ENCODE measurements at places on chromosomes 3 and 15.

DNA sequence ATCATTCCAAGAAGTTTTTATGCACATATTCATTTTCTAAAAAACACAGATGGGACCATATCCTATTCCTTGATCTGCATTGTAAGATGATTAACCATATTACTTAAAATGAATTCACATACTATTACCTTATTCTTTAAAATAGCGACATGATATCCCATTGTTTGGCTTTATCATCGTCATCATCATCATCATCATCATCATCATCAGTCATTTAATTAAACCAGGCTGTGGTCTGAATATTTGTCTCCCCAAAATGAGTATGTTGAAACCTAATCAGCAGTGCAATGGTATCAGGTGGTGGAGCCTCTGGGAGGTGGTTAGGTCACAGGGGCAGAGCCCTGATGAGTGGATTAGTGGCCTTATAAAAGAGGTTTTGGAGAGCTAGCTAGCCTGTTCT, 4.4 kb downstream of the TRAK1 start:
- DNase-seq = no peak

- DNase-seq = peak; percentile 75
Measured at GRCh38 chr15:77506311-77507142, 85.8 kb downstream of the HMG20A start.

DNA sequence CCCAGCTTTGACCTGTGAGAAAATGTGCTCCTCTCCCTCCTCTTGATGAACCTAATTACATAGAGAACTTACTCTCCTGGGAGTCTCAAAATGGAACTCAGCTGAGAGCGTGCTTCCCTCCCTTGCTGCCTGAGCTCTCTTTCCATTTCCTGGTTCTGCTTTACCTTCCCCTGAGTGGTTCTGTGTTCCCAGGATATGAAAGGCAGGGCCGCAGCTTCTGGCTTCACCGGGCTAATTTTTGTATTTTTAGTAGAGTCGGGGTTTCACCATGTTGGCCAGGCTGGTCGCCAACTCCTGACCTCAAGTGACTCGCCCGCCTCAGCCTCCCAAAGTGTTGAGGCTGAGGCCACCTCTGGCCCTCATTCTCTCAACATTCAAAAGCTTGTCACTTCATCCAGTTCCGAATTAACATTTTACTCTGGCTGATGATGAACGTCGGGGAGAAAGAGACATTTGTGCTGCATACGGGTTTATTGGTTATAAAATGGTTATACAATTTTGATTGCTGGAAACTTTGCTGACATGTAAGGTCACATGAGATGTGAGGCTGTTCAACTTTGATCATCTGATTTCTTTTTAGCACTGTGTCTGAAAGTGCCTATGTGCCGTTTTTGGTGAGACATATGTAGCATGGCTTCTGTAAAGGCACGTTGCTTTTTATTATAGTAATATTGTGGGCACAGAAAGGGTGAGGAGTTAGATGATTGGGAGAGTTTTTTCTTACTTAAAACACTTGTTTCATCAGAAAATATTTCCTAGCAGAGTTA, 6.6 kb downstream of the PLS1 start:
- no peak for DNase-seq

GRCh38 chr3:125189378-125190165, 23.0 kb downstream of the SLC12A8 start:
- no peak for DNase-seq

- no peak for DNase-seq
Measured at GRCh38 chr3:87798567-87798947, 260.2 kb downstream of the CGGBP1 start.

GRCh38 chr3:109784852-109785631, 447.7 kb upstream of the DPPA4 start:
- no peak for DNase-seq

DNA sequence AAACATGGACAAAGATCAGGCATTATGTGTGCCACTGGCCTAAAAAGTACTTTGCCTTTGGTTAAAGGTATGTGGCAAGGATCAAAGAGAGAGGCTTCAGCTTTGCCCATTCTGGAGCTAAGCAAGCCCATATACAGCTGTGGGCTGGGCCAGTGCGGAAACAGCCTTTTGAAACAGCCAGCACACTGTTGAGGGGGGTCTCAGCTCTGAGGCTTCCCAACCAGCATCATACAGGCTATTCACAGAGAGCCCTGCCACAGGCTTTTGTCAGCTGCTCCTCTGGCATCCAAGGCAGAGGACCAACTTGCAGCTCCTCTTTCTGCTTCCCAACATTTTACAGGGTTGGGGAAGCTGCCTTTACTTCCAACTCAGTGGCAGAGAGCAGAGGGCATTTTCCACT, 63.2 kb upstream of the FOXB1 start:
- DNase-seq = no peak

- no peak for DNase-seq
Measured at GRCh38 chr15:66364944-66365528, 8.6 kb upstream of the TIPIN start.

GRCh38 chr3:141913150-141913811, 36.8 kb downstream of the ATP1B3 start:
- DNase-seq = peak; percentile 44

DNA sequence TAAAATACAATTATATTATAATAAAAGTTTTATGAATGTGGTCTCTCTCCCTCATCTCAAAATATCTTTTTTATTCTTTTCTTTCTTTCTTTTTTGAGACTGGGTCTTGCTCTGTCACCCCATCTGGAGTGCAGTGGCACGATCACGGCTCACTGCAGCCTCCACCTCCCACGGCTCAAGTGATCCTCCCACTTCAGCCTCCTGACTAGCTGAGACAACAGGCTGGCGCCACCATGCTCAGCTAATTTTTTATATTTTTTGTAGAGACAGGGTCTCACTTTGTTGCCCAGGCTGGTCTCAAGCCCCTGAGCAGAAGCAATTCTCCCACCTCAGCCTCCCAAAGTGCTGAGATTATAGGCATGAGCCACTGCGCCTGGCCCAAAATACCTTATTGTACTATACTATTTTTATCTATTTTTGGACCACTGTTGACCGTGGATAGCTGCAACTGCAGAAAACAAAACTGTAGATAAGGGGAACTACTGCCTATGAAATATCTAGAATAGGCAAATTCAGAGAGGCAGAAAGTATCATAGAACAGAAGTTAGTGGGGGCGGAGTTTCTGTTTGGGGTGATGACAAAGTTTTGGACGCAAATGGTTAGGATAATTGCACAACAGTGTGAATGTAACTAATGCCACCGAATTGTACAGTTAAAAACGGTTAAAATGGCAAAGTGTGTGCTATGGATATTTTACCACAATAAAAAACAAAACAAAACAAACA, 66.6 kb downstream of the SLC12A8 start:
- no peak for DNase-seq

- no peak for DNase-seq
Measured at GRCh38 chr15:44636976-44637375, 26.5 kb downstream of the SPG11 start.

DNA sequence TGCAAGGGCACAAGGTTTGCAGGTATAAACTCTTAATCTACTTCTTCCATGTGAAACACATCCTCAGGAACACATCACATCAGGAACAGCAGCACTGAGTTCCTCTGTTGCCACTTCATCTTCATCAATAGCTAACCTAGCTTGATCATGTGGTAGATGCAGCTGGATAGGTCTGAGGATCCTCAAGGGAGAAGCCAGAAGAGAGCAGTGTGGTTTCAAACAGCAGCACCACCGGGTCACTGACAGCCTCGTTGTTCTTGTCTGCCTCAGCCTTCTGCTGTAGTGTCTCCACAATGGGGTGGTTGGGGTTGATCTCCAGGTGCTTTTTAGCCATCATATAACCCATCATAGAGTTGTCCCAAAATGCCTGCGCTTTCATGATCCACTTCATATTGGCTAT, 58.8 kb downstream of the ADAM10 start:
- no peak for DNase-seq

GRCh38 chr3:176840641-176841286, 356.5 kb downstream of the TBL1XR1 start:
- no peak for DNase-seq

All from NCI-H2029 (cell line).